ENCODE measurements at places on chromosomes 7 and 10. TPM values are rescaled to one million over a fixed set of nuclear protein-coding genes. Genes with fewer than 3 reads are reported as not detected.

IFIT1B gene
- not detected for polyA plus RNA-seq

GRCh38 chr7:157312941-157313340, 23.9 kb upstream of the DNAJB6 start:
- no peak for DNase-seq
- no peaks in the 10 kb centered on the region for H3K27me3 ChIP-seq
- peaks cover 18% of the 10 kb centered on the region for H3K4me1 ChIP-seq
- H3K4me3 ChIP-seq: no peak overlapping the region

DNA sequence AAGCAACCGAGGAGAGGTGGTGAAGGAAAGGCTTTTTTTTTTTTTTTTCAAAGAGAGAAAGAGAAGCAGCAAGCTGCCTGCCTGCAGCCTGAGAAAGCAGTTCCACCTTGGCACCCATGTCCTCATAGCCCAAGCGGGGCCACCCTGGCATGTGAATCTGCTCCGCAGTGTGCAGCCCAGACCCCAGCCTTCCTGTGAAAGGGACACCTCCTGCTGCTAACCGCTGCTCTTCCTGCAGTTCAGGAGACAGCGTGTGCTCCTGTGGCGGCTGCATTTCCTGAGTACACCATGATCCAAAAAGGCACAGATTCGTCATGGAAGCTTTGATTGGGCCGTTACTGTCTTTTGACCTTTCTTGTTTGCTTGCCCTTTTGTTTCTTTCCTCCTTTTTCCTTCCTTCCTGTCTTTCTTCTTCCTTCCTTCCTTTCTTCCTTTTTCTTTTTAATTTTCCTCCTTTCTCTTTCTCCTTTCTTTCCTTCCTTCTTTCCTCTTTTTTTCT, 38.1 kb downstream of the IKZF1 start:
- no peak overlapping the region for H3K4me3 ChIP-seq
- peaks cover 2% of the 10 kb centered on the region for H3K27me3 ChIP-seq
- no peak overlapping the region for H3K27ac ChIP-seq
- DNase-seq: no peak

GRCh38 chr10:123996302-123996701, 97.1 kb downstream of the CHST15 start:
- peaks cover 3% of the 10 kb centered on the region for H3K4me1 ChIP-seq
- DNase-seq: no peak
- no peak overlapping the region for H3K27ac ChIP-seq
- H3K27me3 ChIP-seq: peaks cover 4% of the 10 kb centered on the region
- H3K4me3 ChIP-seq: no peak overlapping the region
